Progenitor cell of endocrine pancreas (in vitro differentiated cells): ENCODE measurements at places on chromosomes 12 and 14.

- no peak for DNase-seq
Observed at GRCh38 chr14:49774106-49774505, 6.2 kb downstream of the KLHDC2 start.

GRCh38 chr14:80491131-80491530, 279.8 kb upstream of the DIO2 start:
- DNase-seq, result no peak

DNA sequence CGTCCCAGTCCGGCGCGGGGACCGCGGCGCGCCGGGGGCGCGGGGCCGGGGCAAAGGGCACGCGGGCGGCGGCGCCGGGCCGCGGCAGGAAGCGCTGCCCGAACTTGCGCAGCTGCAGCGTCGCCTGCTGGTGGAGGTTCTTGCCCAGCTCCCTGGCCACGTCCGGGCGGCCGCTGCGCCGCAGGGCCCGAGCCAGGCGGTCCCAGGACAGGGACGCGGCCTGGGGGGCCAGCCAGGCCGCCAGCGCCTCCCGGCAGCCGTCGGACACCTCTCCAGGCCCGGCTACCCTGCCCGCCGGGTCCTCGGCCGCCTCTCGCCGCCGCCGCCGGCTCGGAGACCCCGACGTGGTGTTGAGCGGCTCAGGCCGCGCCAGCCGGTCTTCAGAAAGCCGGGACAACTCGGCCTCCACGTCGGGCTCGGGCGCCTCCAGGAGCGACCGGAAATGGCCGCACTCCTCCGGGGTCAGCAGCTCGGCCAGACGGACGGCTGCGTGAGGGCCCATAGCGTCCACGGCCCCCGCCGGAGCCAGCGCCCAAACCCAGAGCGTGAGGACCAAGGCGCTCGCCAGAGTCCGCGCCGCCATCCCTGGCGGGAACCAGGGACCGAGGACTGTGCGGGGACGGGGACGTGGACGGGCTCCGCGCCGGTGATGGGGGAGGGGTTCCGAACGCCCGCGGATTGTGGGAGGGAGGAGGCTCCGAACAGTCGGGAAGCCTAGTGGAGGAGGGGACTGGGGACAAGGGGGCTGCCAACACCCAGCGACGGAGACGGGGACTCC, 34.0 kb downstream of the FIGNL2 start:
- DNase-seq, result peak; percentile 71

GRCh38 chr14:101501858-101502615, 59.3 kb upstream of the DIO3 start:
- DNase-seq, result no peak

DNA sequence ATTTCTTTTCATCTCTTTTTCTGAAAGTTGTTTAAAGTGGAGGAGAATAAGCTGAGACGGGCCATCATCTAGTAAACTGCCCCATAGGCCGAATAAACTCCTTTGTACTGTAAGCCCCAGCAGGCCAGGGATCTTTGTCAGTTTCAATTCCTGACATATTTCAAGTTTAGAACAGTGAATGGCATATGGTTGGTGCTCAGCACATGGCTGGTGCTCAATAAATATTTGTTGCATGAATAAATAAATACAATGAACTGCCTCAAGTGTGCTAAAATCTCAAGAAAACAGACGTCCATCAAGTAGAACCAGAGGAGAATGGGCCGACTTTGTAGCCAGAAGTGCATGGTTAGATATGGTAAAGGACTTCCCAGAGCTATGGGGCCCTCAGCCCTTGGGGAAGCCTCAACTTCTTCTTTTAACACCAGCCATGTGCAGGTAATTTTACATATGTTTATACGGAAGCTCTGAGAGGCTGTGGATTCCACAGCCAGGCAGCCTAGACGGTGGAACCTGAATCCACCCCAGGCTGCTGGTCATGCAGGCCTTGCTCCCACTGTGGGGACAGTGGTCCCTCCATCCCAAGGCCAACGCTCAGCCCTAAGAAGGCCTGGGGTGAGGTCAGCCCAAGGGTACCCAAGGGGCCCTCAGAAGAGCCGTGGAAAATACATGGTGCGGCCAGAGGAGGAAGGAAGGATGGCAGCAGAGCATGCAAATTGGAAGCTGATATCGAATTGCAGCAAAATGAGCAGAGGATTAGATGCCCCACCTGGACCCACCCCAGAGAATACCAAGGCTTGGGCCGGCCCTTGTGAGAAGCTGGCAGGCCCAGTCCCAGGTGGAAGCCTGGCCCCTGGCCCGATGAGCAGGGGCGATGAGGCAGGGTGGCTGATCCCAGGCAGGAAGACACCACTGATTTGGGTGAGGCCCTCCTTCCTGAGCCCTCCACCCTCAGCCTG, 8.7 kb upstream of the AQP2 start:
- DNase-seq, result no peak

- no peak for DNase-seq
Observed at GRCh38 chr12:58302487-58303011, 361.2 kb downstream of the ATP23 start.

- DNase-seq, result no peak
Observed at GRCh38 chr14:54901380-54902142, 1.1 kb downstream of the GCH1 start.

DNA sequence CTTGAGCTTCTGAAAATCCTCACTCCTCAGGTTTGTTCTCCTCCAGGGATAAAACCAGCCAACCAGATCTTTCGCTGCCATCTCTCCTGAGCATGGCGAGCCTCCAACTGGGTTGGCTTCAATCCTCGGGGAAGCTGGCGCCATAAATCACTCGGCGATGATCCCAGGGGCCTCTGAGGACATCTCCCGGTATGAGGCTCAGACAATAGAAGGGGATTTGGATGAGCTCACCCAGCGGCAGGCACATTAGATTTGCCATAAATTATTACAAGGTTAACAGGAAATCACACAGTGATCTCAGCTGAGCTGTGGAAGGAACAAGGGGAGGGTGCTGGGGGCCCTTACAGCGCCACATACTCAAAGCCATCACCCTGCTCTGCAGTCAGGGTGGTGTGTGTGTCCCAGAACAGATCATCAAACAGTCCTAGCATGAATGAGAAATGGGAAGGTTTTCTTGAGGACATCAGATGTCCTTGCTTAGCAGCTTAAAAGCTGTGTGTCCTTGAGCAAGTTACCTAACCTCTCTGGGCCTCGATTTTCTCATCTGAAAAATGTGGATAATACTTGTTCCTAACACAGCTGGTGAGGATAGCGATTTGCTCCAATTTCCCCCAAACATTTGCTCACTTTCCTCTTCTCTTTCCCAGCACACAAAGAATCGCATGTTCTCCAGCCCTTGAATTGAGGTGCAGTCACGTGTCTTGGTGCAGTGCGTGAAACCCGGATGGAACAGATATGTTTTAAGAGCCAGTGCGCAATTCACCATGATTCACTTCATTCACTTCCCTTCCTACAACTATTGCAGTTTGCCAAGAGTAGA, 142.8 kb downstream of the SCARB1 start:
- no peak for DNase-seq

GRCh38 chr12:52300796-52301691, 9.7 kb upstream of the KRT81 start:
- no peak for DNase-seq

DNA sequence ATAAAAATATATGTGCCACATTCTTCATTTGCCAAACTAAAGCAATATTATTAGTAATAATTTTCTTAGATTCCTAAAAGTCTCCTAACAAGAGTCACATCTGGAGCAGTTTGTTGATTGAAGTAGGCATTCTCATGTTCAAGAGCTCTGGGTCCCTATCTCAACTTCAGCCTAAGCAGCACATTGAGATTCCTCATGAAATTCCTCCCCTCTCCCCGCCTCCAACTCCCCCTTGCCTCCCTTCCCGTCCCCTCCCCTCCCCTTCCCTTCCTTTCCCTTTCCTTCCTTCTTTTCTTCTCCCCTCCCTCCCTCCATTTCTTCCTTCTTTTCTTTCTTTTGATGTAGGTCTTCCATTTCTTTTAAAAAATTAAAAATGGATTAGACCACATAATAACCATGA, 48.7 kb upstream of the NAV3 start:
- no peak for DNase-seq

DNA sequence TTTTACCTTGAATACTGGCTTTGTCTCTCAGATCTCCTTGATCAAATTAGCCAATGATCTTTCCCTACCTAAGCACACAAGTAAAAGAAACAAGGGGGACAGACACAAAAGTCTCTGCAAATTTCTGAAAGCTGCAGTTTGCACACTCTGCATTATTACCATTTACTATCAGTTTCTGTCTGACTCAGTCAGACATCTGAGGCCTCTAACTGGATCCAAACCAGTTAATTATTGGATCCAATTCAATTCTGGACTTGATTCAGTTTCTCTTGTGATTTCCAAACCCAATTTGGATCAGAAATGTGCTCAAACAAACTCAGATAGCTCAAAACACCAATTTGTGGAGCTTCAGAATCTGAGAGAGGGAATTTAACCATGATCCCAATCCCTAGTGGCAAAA, 16.6 kb downstream of the SSTR1 start:
- DNase-seq, result no peak

DNA sequence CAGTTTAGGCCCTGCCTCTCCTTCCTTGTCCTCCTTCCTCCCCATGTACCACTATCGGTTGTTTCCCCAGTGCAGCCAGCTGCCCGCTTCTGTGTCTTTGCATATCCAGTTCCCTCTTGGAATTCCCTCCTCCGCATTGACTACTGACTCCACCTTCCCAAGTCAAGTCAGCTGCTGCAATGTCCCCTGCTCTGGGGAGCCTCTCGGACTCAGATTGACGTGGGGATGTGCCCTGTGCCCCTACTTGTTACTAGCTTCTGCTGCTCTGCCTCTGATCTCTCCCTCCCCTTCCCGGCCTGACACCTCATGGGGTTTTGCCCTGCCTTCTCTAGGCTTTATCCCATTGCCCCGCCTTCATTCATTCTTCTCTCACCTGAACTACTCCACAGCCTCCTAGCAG, 2.1 kb upstream of the CD9 start:
- no peak for DNase-seq

GRCh38 chr12:46217541-46218321, 51.1 kb downstream of the SLC38A1 start:
- DNase-seq, result no peak
